ENCODE measurements at places on chromosomes 5 and 9.

DNA sequence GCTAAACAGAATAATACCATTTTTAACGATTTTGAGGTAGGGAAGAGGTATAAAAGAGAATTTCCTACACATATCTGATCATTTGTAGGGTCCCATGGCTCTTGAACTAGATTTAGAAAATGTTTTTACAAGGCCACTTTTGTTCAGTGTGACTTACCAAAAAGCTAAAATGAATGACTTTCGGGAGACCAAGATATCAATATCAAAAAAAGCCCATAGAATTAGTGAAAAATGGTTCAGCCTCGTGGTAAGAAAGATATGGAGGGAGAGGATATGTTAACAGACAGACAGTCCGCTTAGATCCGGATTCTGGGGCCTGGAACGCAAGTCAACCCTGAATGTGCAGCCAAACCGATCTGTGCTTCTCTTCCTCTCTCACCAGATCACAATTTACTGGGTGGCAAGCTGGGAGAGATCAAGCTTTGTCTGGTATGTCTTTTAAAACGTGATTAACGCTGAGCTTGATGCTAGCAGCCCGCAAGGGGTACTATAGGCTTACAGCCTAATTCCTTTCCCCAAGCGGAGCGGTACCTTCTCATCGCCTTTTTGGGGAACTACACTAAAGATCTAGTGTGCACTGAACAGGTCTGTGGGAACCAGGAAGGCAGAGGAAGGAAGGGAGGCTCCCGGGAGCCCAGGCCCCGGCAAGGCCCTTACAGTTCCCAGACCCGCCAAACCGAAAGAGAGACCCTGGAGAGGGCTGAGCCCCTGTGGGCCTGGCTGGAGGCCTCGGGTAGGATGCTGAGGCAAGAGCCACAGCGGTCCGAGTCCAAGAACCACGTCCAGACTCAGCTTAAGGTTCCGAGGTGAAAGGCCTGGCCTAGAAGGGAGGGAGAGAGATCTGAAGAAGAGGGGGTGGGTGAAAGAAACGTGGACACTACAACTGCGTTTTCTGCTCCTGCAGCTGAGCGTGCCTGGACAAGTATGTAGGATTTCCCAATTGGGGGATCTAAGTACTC lies 2.9 kb downstream of the NR2F1-AS1 start:
- no peak for DNase-seq

DNA sequence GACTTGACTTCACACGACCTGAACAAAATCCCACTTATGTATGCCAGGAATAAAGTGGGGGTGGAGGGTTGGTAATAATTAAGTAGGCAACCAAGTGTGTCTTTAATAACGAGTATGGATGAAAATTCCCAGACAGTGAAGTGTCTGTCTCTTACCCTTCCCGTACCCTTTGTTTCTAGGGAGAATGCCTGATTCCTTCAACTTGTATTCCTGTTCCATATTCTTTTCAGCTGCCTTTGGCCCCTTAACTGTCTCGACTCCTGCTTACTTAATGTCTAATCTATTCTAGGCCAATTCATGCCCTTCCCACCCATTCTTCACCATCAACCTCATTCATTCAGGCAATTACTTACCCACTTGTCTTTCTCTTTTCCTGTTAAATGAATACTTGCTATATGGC lies 380.5 kb downstream of the RAB3C start:
- no peak for DNase-seq

DNA sequence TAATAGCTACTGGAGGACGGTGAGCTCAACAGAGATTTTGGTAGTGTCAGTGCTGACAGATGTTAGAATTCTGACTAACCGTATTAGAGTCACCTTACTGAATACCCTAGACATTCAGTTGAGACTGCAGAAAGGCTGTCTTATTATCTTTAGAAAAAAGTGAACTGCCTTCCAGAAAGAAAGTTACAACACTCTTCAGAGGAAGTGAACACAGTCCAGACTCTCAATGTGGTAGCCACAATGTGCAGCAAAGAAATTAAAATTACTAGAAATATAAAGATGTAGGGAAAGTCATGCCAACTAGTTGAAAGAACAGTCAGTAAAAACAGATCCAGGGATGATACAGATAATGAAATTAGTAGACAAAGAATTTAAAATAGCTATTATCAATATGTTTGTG lies 47.1 kb upstream of the COL15A1 start:
- no peak for DNase-seq

- DNase-seq = no peak
Measured at GRCh38 chr5:83549674-83550073, 78.1 kb downstream of the VCAN start.

DNA sequence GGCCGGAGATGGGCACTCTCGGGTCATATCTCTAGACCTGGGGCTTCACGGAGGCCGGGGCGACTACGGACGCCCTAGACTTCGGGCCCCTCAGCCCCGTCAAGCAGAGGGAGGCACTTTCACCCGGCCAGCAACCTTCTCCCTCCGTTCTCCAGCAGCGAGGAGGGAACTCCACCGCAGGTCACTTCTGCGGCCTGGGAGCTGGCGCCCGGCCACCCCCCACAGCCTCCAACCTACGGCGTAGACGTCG lies 201 bp downstream of the DOLK start:
- DNase-seq = no peak

DNA sequence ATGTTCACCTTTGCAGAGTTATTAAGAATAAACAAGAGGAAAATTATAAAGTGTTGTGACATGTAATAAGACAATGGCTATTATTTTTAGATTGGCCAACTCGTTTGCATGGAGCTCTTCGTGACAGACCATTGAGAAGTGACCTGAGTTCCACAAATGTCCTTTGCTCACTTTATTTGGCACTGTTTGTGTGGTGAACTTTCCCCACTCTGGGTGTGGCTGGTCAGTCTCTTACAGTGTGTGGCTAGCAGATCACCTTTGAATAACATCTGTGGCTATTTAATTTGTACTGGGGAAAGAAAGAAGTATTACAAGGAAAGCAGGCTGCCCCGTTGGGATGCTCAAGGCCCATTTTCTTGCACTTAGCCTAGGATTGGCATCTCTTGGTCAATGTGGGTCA lies 274.1 kb upstream of the WWC1 start:
- DNase-seq = no peak

GRCh38 chr5:125412561-125413495 lies 666.4 kb upstream of the ZNF608 start:
- DNase-seq = peak; percentile 83

- no peak for DNase-seq
Measured at GRCh38 chr9:7097785-7098752, 340.3 kb downstream of the KDM4C start.

DNA sequence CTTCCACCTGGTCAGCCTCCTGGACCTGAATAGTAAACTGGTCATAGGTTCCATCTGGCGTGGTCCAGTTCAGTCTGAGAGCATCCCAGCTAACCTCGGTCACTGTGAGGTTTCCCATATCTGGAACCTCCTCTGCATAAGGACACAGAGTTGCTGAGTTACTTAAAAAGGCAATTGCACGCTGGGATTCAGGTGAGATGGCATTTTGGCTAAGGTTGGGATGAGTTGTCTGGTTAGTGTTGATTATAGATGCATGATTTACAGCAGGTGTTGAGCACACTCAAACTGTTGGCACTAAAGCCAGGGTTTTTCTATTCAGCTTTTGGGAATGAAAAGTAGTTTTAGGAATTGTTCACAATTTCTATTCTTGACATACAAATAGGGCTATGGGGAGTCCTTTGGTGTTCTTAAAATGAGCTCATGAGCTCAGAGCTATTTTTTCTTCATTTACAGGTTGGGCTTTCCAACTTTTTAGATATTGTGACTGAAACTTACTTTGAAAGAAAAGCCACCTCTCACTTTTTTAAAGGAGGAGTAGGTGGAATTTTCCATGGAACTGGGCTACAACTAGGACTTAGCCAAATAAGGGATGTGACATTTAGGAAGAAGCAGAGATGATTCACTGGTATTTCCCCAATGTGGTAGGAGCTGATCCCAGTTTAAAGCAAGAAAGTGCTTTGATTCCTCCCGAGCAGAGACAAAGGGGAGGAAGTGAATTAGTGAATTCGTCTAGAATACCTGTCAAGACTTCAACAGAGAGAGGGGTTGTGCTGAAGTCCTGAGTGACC lies 54.7 kb downstream of the TNC start:
- DNase-seq = peak; percentile 53

DNA sequence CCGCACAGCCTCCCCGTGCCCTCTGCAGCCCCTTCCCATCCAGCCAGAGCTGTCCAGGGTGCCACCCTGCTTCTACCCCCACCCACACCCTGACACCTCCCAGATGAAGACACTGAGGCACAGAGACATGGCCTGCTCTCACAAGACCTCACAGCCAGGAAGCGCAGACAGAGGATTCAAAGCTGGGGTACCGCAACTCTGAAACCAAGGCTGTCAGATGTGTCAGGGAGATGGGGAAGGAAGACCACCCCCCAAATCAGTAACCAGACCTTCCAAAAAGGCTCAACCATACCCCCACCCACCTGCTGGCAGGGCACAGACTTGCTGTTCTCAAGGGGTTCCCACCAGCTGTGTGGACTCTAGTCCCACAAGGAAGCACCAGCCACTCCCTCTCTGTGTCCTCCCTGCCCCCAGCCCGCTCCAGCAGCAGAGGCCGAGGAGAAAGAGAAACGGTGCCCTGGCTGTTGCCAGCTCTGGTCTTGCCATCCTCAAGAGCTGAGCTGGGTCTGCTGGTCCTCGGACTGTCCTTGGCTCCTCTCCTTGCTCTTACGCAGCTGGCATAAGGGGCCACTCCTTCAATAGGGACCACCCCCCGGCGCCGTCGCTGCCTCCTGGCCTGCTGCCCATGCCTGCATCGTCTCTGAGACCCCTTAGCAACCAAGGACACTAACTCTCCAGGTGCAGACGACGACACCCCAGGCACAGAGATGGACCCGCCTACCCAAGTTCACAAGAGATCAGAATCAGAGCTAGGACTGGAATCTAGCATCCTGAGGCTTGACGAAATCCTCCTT lies 699 bp downstream of the AKNA start:
- peak; percentile 38 for DNase-seq

- DNase-seq = no peak
Measured at GRCh38 chr5:122615146-122615545, 159.7 kb upstream of the SNX2 start.

- DNase-seq = no peak
Measured at GRCh38 chr9:113507256-113507655, 43.7 kb downstream of the RGS3 start.

DNA sequence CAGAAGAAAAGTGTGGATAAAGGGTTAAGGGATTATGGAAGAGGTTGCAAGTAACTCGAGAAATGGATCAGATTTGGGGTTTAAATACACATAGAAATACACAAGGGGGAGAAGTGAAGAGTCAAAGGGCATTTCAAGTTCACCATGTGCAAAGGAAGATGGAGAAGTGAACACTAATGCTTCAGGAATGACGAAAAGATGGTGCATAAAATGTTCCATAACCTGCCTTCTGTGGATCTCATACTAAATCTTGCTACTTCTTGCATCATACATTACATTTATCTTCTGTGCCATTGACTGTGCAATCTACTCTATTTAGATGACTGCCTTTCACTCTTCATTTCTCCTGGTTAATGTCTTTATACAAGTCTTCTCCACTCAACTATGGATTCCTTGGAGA lies 5.7 kb upstream of the SMC2 start:
- DNase-seq = peak; percentile 17

Measured in EL (cell line).